ENCODE measurements at places on chromosomes 6 and 20.

GRCh38 chr6:163955756-163956155 lies 541.2 kb downstream of the QKI start:
- DNase-seq, result no peak

DNA sequence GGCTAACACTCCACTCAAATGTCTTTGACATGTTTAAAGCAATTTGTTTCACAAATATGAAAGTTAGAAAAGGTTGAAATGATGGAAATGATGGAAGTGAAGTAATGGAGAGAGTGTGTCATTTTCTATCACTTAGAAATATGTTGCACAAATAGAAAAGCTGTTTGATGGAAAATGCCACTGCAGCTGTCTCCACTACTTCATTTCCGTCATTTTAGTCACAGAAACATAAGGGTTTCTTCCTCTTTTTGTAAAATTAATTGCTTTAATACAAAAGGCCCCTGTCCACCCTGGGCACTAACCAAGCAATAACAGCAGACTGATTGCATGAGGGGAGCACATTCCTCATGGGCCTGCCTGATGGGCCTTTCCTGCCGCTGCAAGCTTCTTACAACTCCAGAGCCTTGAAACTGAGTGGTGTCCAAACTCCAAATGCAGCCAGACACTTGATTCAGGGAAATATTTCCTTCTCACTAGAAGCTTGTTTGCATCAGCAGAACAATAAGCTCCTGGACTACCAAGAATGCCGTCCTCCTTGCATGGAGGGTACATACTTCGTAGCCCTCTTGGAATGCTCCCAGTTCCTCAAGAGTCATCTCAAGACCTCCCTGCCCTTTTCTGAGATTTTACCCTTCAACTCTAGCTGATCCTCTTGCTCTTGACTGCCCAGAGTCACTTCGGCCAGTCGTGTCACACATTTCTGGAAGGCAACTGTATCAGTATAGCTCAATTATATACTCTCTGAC lies 36.1 kb downstream of the F13A1 start:
- DNase-seq, result no peak

- no peak for DNase-seq
Observed at GRCh38 chr6:70474751-70475150, 61.4 kb downstream of the FAM135A start.

GRCh38 chr6:149302723-149303122 lies 14.8 kb upstream of the TAB2 start:
- no peak for DNase-seq

- DNase-seq, result no peak
Observed at GRCh38 chr6:98823428-98824161, 10.8 kb upstream of the POU3F2 start.

Data from CD8-positive, alpha-beta memory T cell (primary cell).